Pancreas (tissue), 10 donors: ENCODE measurements at places on chromosomes 11 and 22.

DNA sequence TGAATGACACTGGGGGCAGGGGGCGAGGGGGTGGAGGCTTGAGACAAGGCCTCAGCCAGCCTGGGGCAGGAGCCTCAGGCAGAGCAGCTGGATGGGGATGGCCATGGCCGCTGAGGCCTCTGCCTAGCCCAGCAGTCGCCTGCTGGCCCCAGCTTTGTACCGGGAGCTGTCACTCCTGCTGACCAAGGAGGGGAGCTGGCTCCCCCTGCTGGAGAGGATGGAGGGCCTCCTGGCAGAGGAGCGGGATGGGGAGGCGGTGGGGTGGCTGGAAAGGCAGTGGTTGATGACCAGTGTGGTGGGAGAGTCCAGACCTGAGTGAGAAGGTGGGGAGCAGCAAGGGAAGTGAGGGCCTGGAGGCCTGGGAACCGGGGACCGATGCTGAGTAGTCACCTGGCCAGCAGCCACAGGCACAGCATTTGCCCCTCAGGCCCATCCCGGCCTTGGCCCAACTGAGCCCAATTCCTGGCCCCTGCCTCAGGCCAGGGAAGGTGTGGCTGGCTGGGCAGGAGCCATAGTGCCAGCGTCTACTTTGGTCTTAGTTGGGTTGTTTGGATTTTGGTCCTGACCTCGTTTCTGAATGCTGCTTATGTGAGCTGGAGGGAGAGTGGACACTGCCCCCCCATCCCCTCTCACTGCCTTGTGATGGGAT, 6.0 kb upstream of the SUSD2 start:
- DNase-seq = peak; percentile 88

- no peak for DNase-seq
Measured at GRCh38 chr22:30301995-30302809, 12.9 kb upstream of the CASTOR1 start.

- DNase-seq = no peak
Measured at GRCh38 chr11:46597609-46598219, 3.9 kb upstream of the AMBRA1 start.

DNA sequence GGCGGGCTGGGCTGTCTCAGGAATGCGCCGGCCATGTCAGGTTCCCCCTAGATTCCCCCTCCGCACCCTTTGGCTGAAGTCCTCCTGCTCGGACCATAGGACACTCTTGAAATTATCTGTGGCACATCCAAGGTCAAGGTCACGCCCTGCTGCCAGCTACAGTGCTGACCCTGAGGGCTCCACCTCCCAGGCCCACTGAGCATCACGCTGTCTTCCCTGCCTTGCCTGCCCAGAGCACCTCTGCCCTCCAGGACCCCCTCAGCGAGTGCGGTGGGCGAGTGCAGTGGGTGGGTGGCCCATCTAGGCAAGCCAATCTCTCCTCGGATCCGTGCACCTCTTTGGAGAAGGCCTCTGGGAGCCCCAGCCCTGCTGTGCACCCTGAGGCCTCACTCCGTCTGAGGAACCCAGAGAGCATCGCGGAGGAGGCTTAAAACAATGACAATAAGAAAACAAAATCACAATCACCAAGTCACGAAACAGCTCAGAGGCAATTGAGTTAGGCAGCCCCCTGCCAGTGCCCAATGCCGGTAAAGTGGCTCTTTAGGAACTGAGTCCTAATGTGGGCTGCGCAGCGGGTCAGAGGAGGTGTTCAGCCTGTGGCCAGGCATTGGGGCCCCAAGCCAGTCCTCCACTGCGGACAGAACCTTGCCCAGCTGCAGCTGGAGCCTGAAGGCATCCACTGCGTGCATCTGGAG, 26.5 kb upstream of the CCDC188 start:
- no peak for DNase-seq

DNA sequence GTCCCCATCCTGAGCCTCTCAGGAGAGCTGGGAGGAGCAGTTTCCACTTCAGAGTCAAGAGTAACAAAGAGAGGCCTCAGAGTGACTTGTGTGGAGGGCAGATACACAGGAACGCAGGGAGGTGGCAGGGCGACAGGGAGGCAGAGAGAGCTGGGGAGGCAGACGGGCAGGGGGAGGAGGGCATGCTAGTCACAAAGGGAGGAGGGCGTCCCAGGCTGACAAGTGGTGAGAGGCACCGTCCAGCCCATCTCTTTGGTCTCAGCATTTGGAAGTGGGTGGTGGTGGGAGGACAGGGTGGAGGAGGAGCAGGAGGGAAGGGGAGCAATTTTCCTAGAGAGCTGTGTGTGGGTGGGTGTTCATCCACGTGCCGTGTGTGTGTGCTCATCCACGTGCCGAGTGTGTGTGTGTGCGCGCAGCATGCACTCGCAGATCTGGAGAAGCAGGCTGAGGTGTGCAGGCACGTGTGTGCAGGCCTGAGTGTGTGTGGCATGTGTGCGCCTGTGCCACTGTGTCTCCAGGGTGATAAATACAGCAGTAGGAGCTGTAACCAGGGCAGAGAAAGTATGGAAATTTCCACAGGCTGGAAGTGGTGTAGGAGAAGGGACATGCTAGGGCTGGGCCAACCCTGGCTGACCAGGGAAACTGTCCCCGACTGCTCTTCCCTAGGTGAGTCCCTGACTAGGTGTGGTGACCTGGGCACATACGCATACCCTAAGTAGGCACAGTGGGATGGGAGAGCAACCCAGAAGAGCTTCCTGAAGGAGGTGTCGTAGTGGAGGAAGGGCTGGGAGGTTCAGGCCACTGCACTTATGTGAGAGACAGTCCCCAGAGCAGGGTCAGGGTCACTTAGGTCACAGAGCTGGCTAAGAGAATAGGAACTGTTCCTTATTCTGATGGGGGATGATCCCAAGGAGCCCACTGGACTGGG, 7.3 kb upstream of the PDE2A start:
- DNase-seq = no peak

DNA sequence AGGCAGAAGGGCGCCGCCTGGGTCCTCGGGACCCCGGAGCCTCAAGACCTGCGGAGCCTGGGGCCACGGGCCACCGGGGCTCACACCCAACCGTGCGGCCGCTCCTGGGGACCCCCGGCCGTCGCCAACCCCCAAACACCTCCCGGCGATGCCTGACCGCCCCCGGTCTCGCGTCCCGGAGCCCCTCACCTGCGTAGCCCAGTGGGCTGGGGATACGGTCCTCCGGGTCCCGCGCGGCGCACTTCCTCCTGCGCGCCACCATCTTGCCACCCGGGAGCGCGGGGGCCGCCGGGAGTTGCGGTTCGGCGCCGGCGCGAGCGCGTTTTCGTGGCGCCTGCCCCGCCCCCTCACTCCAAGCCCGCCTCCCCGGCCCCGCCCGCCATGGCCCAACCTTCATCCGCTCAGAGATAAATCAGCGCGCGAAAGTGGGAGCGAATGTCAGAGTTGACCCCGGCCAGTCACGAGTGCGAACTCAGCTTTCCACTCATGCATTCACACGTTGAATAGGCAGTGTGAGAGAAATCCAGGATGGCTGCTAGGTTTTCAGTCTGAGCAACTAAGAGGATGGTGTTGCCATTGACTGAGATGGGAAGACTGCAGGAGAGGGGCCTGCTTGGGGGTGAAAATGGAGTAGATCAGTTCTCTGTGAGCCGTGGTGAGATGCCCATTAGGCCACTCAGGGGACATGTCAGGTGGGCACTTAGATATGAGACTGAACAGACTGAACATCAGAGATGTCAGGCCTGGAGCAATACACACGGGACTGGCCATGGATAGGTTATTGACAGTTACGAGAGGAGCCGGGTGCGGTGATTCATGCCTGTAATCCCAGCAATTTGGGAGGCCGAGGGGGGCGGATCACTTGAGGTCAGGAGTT, at the start of gene RRP7A:
Gene RRP7A, minus strand, starts transcription at position 272 of the 877 bp plus-strand sequence. Its CDS starts 10 bp downstream, at position 262.
- DNase-seq = peak; percentile 75

- no peak for DNase-seq
Measured at GRCh38 chr11:129247135-129247534, 55.0 kb upstream of the ARHGAP32 start.

GRCh38 chr11:110185599-110185998, 92.4 kb downstream of the ZC3H12C start:
- no peak for DNase-seq

DNA sequence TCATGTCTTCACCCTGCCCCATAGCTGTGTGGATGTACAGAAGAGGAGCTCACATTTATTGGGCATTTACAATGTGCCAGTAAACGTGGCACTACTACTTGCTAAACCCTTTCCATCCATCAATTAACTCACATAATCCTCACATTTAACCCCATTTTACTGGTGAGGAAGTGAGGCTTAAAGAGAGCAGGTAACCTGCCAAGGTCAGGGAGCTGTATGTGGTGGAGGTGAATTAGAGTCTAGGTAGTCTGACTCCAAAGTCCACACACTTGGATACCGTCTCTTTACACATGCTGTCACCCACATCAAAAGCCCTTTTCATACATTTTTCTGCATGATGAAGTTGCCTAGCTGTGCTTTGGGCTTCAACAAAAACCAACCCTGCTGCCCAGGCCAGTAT, 10.8 kb downstream of the PLEKHA7 start:
- no peak for DNase-seq

GRCh38 chr11:117444711-117445658, 117.3 kb downstream of the CEP164 start:
- no peak for DNase-seq
